ENCODE measurements at places on chromosomes 11 and 22.

- no peak for DNase-seq
These were observed 13.1 kb upstream of the THY1 start for GRCh38 chr11:119436093-119436492.

DNA sequence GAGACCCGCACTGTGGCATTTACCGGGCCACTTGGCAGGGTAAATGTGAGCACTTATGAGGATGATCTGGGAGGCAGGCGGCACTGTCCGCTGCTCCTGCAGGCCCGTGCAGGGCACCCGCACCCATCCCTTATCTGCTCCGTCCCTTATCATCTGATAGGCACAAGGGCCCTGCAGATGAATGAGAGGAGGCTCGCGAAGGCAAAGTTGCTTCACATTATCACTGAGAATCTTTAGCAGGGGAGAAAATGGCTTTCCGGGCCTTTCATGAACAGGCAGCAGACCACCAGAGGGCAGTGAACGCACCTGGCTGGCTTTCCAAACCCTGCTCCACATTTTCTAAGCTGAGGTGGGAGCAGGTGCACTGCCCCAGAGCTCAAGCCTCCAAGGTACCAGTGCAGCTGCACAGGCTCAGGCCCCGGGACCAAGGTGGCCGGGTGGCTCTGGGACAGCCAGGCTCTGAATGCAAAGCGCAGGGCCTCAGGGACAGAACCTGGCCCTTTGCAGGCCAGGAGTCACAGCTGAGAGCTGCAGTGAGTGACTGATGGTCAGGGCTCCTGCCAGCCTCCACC is 165.6 kb downstream of the SHANK2 start:
- DNase-seq, result no peak

DNA sequence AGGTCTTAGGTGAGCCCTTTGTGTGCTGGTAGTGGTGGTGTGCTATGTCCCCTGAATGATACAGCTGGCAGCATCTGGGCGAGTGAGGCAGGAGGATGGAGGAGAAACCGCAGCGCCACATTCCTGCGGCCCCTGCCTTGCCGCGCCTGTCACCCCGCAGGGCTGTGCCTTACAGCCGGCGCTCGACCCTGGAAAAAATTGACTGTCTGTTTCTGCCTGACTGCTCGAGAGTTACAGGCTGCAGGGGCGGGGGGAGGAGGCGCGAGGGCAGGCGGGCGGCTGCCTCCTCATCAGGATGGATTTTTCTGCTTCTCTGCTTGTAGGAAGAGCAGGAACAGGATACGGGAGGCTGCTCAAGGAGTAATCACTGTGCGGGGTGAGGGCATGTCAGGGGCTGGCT is 443.4 kb downstream of the MIAT start:
- DNase-seq, result no peak

GRCh38 chr11:18802381-18803257 is 11.0 kb upstream of the PTPN5 start:
- DNase-seq, result no peak

DNA sequence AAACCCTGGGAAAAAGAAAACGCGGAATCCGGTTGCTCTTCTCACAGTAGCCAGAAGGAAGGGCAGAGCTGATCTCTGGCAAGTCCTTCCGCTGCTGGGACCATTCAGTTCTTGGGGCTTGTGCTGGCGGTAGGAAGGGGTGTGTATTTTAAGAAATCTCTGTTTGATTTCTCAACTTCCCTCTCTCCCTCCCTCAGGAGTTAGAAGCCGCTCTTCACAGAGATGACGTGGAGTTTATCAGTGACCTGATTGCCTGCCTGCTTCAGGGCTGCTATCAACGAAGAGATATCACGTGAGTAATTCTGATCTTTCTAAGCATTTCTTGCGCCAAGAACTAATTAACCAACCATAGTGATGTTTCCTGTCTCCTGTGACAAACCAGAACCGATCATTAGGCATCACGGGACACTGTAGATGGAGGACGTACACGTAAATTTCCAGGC is 85.9 kb upstream of the SLC25A18 start:
- DNase-seq, result no peak

All from stimulated activated CD8-positive, alpha-beta memory T cell treated with anti-CD3 and anti-CD28 coated beads, Interleukin-12 subunit alpha, Interleukin-12 subunit beta, amount 100 ng/mL, for 4 hours (primary cell).